Tongue (tissue), 3 donors: ENCODE measurements at places on chromosomes 2 and 18. TPM values are rescaled to one million over a fixed set of nuclear protein-coding genes. Genes with fewer than 3 reads are reported as not detected.

Gene ORC2
- 22.1 TPM for total RNA-seq

Gene HADHB
- 196 TPM for total RNA-seq

Gene UGT1A3
- 0.51 TPM for total RNA-seq

Gene MC2R
- total RNA-seq: not detected

Gene TMEM131
- total RNA-seq: 60.6 TPM

Gene G6PC2
- not detected for total RNA-seq

Gene LRATD1
- total RNA-seq: 12.9 TPM

Gene TMEM178A
- 4.9 TPM for total RNA-seq

Gene TFCP2L1
- 5.8 TPM for total RNA-seq

Gene PJVK
- total RNA-seq: 2.8 TPM

Gene GPAT2
- total RNA-seq: 2.8 TPM

Gene ABCG5
- total RNA-seq: not detected

Gene DOK1
- 8.4 TPM for total RNA-seq

Gene ONECUT2
- under 0.01 TPM for total RNA-seq

Gene REG1B
- not detected for total RNA-seq

Gene LYPD6B
- total RNA-seq: 1.7 TPM

Gene SERPINB5
- 25.3 TPM for total RNA-seq

Gene RNF125
- total RNA-seq: 8.0 TPM

Gene SERPINB13
- total RNA-seq: 17.5 TPM

Gene TRABD2A
- total RNA-seq: not detected

Gene KIAA2012
- 0.21 TPM for total RNA-seq

Gene TANK
- total RNA-seq: 63.8 TPM

Gene UGT1A7
- total RNA-seq: 1.3 TPM

Gene FASTKD1
- total RNA-seq: 38.6 TPM

Gene ANKMY1
- 6.6 TPM for total RNA-seq

Gene TFPI
- 52.1 TPM for total RNA-seq

Gene ARHGEF33
- 4.0 TPM for total RNA-seq

Gene KCNIP3
- total RNA-seq: 8.8 TPM

Gene RIT2
- total RNA-seq: not detected
